ENCODE measurements at places on chromosomes 7 and 10.

- peak; percentile 89 for DNase-seq
These were observed at the start of gene CDCA7L for GRCh38 chr7:21945454-21946221. Gene CDCA7L (minus strand): TSS chr7:21945899. CDS start chr7:21945804, 95 bp downstream.

GRCh38 chr10:126463286-126463685, 75.0 kb upstream of the ADAM12 start:
- DNase-seq, result no peak

GRCh38 chr10:125602825-125603224, 80.1 kb downstream of the TEX36 start:
- no peak for DNase-seq

DNA sequence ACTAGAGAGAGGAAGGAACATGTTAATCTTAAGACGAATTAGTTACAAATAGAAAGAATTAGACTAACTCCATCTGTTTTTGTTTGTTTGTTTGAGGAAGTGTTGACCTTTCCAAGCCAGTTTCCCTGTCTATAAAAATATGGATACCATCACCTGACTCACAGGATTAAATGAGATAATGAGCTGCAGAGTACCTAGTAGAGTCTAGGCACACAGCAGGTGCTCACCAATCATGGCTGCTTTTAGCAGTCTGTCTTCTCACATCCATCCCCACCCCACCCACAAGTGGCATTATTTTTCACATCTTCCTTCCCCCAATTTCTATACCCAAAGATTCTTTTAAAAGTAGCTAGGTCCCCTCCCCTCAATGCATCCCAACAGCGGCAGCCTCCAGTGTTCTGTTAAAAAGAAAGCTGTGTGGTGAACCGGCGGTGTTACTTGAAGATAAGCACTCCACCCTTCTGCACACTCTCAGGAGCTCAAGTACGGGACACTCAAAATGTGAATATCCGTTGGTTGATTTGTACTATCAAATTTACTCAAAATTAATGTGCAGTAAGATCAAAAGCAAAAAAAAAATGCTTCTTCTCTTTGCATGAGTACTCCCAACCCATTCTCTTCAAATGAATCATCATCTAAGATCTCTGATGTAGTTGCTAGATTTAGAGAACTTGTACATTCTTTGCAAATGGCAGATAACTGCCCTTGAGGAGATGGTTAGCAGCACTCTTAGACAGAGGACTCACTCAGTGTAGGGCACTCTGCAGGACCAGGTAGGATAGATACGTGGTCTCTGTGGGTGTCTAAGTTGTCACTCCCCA, 145.4 kb upstream of the ASAH2 start:
- DNase-seq, result peak; percentile 73

DNA sequence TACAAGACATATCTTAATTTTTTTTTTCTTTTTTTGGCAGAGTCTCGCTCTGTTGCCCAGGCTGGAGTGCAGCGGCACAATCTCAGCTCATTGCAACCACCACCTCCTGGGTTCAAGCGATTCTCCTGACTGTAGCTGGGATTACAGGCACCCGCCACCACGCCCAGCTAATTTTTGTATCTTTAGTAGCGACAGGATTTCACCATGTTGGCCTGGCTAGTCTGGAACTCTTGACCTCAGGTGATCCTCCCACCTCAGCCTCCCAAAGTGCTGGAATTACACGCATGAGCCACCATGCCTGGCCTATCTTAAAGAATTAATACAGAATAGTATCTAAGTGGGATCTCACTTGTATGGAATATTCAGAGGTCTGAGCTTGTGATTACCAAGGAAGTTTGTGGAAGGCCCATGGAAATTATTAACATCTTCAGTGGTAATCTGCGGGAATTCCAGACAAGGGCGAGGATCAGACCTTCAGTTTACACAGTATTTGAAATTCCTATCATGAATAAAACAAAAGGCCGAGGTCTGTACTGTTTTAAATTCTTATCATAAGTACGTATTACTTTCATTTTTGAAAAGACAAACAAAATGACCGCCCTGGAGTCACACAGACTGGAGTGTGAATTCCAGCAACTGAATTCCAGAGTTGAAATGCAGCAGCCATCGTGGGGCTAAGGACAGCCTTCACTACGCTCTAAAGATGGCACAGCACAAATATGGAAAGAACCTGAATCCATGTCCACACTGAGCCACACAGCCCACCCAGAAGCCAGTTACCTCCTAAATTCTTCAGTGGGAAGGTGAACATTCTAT, 16.7 kb downstream of the GPRIN2 start:
- DNase-seq, result peak; percentile 62
